ENCODE measurements at places on chromosomes 5 and 9. TPM values are rescaled to one million over a fixed set of nuclear protein-coding genes. Genes with fewer than 3 reads are reported as not detected.

The GRPEL2 gene
- 49.6 TPM for total RNA-seq

The CATSPER3 gene
- 0.40 TPM for total RNA-seq

The ABO gene
- total RNA-seq: 7.3 TPM

The PPP1R26 gene
- 5.2 TPM for total RNA-seq

The RASGEF1C gene
- not detected for total RNA-seq

The ZBTB5 gene
- total RNA-seq: 10.6 TPM

The PCSK1 gene
- total RNA-seq: 0.52 TPM

The SLC34A3 gene
- total RNA-seq: 0.68 TPM

The C9 gene
- not detected for total RNA-seq

The PCDH1 gene
- 62.7 TPM for total RNA-seq

The PAXX gene
- 33.1 TPM for total RNA-seq

The IL7R gene
- 1.7 TPM for total RNA-seq

The GFRA3 gene
- not detected for total RNA-seq

The PRR16 gene
- 0.44 TPM for total RNA-seq

The MZB1 gene
- 3.3 TPM for total RNA-seq

The DAPK1 gene
- total RNA-seq: 5.4 TPM

The GLRA1 gene
- total RNA-seq: not detected

The PLEKHG4B gene
- 0.36 TPM for total RNA-seq

The C1QTNF3 gene
- total RNA-seq: 1.2 TPM

The DHFR gene
- total RNA-seq: 15.2 TPM

The CBY3 gene
- total RNA-seq: not detected

The SHROOM1 gene
- 6.9 TPM for total RNA-seq

The DDX4 gene
- not detected for total RNA-seq

The ENTR1 gene
- total RNA-seq: 22.8 TPM

The SYK gene
- 60.3 TPM for total RNA-seq

The ELL2 gene
- 181 TPM for total RNA-seq

The SMIM32 gene
- not detected for total RNA-seq

The LCN2 gene
- total RNA-seq: 525 TPM

The GGTA1 gene
- total RNA-seq: 7.1 TPM

The PLPP1 gene
- total RNA-seq: 16.2 TPM

The GLDC gene
- 28.3 TPM for total RNA-seq

The SH3RF2 gene
- total RNA-seq: 49.8 TPM

The C6 gene
- not detected for total RNA-seq

The CERCAM gene
- total RNA-seq: 5.5 TPM

The CDC23 gene
- 20.6 TPM for total RNA-seq

The BAAT gene
- total RNA-seq: 0.08 TPM

The SCGB3A2 gene
- not detected for total RNA-seq

The PLCXD3 gene
- 0.48 TPM for total RNA-seq

The RECK gene
- 1.2 TPM for total RNA-seq

The GABRA6 gene
- total RNA-seq: not detected

The TAF11L10 gene
- total RNA-seq: not detected

The LIX1 gene
- not detected for total RNA-seq

The ACTBL2 gene
- not detected for total RNA-seq

The TMCO6 gene
- total RNA-seq: 14.0 TPM

The IGIP gene
- 2.6 TPM for total RNA-seq

The OTP gene
- total RNA-seq: not detected

The SELENOP gene
- total RNA-seq: 95.9 TPM

The ZNF618 gene
- total RNA-seq: 2.0 TPM

The SARDH gene
- total RNA-seq: 0.12 TPM

The USP20 gene
- total RNA-seq: 12.8 TPM

All from esophagus mucosa (tissue), 1 donor.